ENCODE measurements at places on chromosomes 6 and 20. TPM values are rescaled to one million over a fixed set of nuclear protein-coding genes. Genes with fewer than 3 reads are reported as not detected.

The SLC22A2 gene
- not detected for total RNA-seq

The HSF2 gene
- total RNA-seq: 52.9 TPM

The PRRT1 gene
- total RNA-seq: 0.42 TPM

The KIF25 gene
- total RNA-seq: not detected

The SLC22A7 gene
- total RNA-seq: not detected

The CST7 gene
- 48.1 TPM for total RNA-seq

The SLC26A8 gene
- total RNA-seq: 0.10 TPM

The COL9A3 gene
- not detected for total RNA-seq

The LPA gene
- total RNA-seq: not detected

The GTSF1L gene
- not detected for total RNA-seq

All from mononuclear cell (primary cell).